ENCODE measurements at places on chromosomes 3 and 15.
A peak's percentile ranks its signal among the peaks of the same experiment; 100 is the strongest.

DNA sequence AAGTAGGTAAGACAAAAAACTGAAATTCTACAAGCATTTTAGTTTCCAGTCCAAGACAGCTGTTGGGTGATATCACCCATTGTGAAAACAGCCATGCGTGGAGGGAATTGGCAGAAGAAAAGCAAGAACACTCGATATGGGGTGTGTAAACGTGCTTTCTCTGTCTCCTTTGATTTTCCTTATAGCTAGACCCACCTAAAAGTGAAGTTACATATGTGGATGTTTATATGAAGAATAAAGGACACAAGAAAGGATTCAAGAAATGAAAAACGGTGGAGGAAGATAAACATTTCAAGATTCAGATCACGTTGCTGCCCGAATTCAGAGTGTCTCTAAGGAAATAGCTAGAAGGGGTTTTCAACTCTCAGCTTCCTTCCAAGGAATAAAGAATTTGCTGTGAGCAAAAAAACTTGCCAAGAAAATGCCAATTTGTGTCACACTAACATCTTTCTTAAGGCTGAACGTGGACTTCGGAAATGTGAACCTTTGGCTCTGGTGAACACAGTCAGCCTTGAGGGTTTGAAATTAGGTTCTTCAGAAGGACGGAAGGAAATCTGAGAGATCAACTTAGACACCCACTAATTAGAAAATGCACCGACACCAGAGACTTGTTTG, 269.0 kb upstream of the ADAMTS9 start:
- no peak for DNase-seq

GRCh38 chr3:119240101-119240590, 532 bp downstream of the B4GALT4 start:
- peak; percentile 26 for DNase-seq

- DNase-seq: no peak
Measured at GRCh38 chr15:52796753-52797520, 6.8 kb upstream of the ONECUT1 start.

GRCh38 chr15:60751985-60752952, 273.3 kb upstream of the ICE2 start:
- no peak for DNase-seq

DNA sequence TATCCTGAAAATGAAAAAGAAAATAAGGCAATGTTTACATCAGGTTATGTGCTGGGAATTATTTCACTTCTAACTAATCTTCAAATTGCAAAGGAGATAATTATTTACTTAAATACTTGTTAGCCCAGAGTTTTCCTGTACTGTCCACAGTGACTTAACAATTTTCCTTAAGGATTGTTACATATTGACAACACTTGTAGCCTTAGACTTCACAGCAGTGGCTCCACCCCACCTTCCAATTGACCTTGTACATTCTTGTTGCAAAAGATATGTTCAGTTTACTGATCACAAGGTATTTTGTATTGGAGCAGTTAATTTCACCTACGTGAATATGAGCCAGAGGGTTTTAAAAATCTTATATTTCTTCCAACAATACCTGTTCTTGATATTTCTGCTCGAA, 376.9 kb downstream of the CNTN6 start:
- DNase-seq: no peak

DNA sequence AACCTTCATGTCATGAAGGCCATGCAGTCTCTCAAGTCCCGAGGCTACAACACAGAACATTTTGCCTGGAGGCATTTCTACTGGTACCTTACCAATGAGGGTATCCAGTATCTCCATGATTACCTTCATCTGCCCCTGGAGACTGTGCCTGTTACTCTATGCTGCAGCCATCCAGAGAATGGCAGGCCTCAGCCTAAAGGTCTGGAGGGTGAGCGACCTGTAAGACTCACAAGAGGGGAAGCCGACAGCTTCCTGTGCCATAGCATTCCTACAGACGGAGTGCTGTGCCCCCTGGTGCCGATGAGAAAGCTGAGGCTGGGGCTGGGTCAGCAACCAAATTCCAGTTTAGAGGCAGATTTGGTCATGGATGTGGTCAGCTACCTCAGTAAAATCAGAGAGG, 51.3 kb upstream of the CADPS start:
- DNase-seq: no peak

DNA sequence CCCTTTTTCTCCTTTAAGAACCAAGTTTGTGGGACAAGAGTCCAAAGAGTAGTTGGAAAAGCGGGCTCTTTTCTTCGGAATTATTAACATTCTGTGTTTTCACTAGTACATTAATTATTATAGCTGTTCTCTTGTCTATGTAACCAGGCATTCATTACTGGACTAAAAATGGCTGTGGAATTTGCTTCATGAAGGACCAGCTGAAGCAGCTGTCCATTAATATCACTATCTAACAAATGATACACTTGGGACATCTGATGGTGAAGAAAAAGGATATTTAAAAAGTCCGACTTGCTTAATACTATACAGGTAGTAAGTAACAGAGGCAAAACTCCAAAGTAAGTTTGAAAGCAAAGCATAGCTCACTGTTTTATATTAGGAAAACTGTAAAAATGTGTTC, 728.9 kb upstream of the DPPA4 start:
- DNase-seq: no peak

- DNase-seq: no peak
Measured at GRCh38 chr3:46921871-46922271, 44.4 kb downstream of the PTH1R start.

GRCh38 chr3:47000922-47001730, 21.7 kb downstream of the NBEAL2 start:
- DNase-seq: no peak

DNA sequence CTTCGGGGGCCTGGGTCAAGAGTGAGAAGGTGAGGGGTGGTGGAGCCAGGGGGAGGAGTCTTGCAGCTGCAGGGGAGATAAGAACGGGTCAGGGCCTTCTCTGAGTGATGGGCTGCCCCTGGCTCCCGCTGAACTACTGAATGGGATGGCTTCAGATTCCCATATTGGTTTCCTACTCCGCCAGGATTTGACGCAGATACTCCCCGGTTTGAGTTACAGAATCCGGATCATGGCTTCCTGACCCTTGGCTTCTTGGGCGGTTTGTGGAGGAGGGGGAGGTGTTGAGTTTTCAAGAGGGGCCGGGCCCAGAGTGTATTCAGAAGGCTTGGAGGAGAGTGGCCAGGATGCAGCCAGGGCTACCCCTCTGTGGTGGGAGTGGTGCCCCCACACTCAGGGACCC, 119.9 kb upstream of the ATP2B2 start:
- no peak for DNase-seq

DNA sequence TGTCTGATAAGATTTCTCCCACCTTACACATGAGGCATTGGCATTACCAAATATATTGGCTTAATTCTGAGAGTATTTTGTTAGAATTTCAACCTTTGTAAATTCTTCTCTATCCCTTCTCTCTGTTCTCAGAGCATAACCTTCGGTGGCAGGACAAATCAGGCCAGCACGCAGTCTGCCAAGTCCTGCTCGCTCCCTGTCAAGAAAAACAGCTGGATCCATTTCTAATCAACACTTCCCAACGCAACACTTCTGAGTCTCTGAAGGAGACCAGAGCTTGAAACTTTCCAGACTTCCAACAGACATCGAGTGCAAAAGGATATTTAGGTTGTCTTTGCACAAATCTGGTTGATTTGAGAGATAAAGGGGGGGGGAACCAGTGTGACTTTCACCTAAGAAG, 125.7 kb downstream of the SV2B start:
- DNase-seq: no peak

DNA sequence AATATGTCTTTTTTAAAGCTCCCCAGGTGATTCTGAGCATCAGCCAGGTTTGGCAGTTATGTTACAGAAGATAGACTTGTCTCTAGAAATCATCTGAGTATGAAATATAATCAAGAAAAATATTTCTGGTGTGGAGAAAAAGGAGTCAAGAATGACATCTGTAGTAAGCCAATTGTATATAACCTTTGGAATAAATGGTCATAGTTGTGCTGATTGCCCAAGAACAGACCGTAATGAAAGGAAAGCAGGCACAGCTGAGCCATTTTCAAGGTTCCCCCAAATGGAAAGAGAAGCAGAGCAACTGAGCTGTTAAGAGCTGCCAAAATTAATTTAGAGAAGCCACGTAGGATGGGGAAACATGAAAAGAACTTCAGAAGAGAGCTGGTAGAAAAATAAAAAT, 26.6 kb downstream of the GOLM2 start:
- DNase-seq: no peak

- no peak for DNase-seq
Measured at GRCh38 chr15:78360958-78361718, 21.0 kb downstream of the CRABP1 start.

GRCh38 chr3:150761831-150762661, 923 bp downstream of the SIAH2 start:
- no peak for DNase-seq

- no peak for DNase-seq
Measured at GRCh38 chr15:98956796-98957553, 50.6 kb downstream of the PGPEP1L start.

DNA sequence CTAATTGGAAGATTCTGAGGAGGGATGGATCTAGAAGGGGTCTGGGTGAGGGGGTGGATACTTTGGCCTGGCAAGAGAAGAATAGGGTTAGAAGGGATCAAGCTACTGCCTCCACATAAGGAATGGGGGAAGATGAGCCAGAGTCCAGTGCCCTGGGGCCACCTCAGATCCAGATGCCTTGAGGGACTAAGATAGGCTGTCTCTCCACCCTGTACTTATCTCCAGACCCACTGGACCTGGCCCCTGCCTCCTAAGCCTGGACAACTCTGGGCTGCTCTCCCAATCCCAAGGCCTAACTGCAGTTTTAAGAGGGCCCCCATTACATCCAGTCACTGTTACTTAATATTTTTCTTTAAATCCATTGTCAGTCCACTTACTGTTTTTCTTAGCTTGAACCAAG, 2.0 kb downstream of the DVL3 start:
- DNase-seq: no peak

DNA sequence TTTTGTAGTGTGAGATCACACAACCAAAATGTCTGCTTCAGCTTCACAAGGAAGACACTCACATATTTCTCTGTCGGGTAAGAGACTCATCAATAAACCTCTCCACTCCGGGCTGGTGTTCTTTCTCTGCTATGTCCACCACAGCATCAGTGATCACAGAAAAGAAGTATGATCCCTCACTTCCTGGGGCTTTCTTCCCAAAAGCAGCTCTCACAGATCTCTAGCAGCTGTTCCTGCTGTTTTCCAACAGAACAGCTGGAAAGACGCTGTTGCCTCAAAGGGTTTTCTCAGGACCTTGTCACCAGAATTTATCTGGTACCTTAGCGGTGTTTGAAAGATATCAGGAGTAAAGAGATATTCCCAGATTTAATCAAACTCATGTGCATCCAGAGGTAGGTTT, 46.4 kb downstream of the GATM start:
- DNase-seq: no peak

DNA sequence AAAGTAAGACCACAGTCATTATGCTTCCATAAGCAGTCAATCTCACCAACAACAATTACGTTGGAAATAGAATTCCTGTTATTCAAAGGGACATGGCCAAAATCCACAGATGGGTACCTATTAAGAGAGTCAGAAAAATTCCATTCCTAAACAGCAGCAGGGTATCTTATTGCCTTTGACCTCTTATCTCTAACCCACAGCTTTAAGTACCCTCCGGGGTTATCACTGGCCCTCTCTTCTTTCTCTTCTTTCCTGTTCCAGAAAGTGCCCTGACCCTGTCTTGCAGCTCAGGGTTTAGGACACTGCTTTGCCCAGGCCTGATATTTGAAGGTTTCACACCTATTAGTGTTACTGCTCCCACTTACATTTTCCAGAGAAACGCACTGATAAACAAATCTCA, 428.7 kb downstream of the TBC1D5 start:
- DNase-seq: no peak

GRCh38 chr15:63104727-63105126, 16.9 kb upstream of the LACTB start:
- DNase-seq: no peak

DNA sequence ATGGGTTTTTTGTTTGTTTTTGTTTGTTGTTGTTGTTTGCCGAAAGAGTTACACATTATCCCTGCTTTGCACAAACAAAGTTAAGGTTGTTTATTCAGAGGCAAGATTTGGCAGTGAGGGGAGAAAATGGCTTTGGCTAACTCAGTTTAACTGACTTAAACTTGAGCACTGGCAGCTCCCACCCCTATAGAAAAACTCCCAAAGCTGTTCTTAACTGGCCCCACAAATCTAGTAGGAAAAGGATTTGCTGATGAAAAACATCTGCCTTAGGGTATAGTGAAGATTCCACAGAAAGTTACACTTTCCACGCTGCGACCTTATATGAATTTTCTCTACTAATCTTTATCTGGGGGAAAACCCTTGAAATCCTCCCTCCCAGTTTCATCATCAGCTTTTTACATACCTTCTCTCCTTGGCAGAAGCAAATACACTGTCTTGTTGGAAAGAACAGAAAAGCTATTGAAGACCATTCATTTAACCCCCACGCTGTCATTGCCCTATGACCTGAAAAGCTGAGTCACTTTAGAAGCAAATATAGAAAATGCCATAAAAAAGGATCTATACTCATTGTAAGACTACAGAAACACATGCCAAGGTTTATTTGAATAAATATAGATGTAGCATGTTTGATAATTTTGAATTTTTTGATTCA, 551.7 kb downstream of the NR2F2 start:
- DNase-seq: no peak

DNA sequence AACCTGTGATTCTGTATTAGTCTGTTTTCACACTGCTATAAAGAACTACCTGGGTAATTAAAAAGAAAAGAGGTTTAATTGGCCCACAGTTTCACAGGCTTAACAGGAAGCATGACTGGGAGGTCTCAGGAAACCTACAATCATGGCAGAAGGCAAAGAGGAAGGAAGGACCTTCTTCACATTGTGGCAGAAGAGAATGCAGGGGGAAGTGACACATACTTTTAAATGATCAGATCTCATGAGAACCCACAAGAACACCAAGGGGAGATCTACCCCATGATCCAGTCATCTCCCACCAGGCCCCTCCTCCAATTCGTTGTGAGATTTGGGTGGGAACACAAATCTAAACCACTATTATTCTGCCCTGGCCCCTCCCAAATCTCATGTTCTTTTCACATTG, 6.1 kb downstream of the ZKSCAN7 start:
- DNase-seq: no peak

DNA sequence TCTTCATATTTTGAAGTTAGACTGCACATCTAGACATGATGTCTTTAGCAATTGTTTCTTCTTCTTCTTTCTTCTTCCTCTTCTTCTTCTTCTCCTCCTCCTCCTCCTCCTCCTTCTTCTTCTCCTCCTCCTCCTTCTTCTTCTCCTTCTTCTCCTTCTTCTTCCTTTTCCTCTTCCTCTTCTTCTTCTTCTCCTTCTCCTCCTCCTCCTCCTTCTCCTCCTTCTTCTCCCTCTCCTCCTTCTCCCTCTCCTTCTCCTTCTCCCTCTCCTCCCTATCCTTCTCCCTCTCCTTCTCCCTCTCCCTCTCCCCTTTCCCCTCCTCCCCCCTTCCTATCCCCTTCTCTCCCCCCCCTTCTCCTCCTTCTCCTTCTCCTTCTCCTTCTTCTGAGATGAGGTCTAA, 21.9 kb downstream of the TCF12 start:
- no peak for DNase-seq
